ENCODE measurements at places on chromosomes 2 and 18. TPM values are rescaled to one million over a fixed set of nuclear protein-coding genes. Genes with fewer than 3 reads are reported as not detected.

GRCh38 chr2:222646008-222646407 lies 9.9 kb downstream of the FARSB start:
- no peak for DNase-seq

DNA sequence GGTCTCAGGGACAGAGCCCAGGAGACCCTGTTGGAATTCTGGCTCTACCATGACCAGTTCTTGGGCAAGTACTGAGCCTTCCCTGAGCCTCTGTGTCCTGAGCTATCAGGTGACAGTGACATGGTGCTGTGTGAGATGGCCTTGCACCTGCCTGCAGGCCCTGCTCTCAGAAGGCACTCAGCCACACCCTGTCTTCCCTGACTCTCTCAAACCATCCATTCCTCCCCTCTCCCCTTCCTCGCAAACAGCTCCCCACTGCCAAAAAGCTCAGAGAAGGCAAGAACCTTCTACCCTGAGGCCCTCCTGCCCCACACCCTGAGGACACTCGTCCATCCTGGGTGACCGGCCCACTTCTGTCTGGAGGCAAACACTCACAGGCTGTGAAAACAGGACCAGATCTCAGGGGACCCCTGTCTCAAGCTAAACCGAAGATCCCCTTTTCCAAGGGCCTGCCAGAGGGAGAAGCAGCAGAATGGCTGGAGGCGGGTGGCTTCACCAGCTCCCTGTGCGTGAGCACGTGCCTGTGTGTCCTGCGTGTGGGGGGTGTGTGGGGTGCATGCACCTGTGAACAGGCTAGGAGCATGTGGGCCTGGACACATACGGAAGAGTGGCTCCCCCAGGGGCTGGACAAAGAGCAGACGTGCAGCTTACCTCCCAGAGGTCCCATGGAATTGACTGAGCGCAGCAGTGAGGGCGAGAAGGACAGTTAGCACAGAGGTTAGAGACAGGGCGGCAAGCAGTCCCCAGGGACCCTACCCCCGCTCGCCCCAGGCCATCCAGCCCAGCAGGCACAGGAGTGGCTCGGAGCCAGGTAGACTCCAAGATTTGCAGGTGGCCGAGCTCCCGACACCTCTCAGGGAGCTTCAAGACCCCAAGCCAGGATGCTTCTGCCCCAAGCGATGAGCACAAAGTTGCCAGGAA lies 53.9 kb downstream of the BIN1 start:
- DNase-seq, result no peak

DNA sequence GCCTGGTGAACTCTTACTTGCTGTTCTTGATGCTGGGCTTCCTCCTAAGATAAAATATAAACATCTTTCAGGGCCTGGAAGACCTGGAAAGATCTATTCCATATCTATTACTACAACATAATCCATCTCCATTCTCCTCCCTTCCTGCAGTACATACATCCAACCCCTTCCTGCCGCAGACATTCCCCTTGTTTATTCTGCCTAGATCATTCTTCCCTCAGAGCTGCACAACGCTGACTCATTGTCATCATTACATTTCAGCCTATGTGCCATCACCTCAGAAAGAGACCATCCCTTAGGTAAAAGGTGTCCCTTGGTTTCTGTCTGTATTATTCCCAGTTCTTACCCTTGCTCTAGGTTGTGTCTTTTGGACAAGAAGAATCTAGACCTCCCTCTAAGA lies 2.5 kb upstream of the CDH7 start:
- no peak for DNase-seq

- DNase-seq, result no peak
Observed at GRCh38 chr2:19458427-19459003, 100.1 kb upstream of the OSR1 start.

- no peak for DNase-seq
Observed at GRCh38 chr18:6146307-6146661, 251.0 kb upstream of the TMEM200C start.

Gene DLX1
- total RNA-seq, result not detected

GRCh38 chr2:207929923-207930322 lies 95.4 kb downstream of the PLEKHM3 start:
- no peak for DNase-seq

Gene FAP
- total RNA-seq, result 0.62 TPM

GRCh38 chr2:63861220-63861822 lies 19.6 kb downstream of the UGP2 start:
- DNase-seq, result no peak

DNA sequence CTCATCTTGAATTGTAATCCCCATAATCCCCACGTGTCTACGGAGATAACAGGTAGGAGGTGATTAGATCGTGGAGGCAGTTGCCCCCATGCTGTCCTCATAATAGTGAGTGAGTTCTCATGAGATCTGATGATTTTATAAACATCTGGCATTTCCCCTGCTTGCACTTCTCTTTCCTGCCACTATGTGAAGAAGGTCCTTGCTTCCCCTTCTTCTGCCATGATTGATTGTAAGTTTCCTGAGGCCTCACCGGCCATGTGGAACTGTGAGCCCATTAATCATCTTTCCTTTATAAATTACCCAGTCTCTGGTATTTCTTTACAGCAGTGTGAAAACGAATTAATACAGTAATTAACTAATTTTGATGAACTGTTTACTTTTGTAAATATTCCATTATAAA lies 582.5 kb downstream of the TSN start:
- DNase-seq, result no peak

DNA sequence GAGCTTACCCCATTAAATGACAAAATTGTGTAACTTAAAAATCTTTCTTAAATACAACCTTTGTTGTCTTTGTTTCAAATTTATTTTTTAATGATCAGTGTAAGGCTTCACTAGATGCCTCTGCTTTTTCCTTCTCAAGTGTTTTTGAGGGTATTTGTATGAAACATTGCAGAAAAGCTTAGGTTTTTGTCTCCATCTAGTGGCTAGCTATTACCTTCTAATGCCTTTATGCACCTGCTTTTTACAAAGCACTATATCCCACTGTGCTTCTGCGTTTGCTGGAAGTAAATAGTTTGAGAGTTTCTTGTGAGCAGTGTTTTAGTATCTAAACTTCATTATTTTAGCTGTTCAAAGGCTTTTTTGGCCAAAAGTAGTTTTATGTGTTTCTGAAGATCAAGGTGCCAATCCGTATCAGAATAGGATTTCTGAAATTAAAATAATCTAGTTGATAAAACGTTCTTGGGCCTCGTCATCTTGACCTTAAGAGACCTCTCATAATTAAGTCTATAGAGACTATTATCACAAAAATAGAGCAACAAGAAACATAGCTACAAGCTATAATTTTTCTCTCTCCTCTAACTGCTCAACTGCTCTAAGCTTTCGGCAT lies 47.0 kb downstream of the IWS1 start:
- DNase-seq, result no peak

GRCh38 chr18:26460449-26461091 lies 87.8 kb downstream of the KCTD1 start:
- DNase-seq, result no peak

Gene UNC80
- not detected for total RNA-seq

DNA sequence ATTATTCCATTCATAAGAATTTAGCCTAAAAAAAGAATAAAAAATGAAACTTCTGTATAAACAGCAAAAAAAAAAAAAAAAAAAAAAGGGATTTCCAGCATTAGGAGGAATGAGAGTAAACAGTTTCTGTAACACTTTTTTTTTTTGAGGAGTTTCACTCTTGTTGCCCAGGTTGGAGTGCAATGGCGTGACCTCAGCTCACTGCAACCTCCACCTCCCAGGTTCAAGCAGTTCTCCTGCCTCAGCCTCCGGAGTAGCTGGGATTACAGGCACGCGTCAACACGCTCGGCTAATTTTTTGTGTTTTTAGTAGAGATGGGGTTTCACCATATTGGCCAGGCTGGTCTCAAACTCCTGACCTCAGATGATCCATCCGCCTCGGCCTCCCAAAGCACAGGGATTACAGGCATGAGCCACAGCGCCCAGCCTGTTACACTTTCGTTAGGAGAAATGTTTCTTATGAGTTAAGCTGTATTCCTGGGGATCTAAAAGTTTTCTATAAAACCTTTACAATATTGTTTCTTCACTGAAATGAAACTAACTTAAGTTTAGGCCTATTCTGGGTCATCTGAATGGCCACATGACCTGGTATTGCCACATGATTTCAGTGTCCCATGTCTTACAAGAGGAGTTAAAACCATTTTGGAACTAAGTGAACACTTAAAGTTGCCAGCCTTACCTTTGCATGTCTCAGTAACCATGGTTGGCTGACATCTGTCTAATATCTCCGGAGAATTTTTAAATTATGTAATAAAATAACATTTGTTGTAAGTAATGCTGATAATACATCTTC lies 17.5 kb downstream of the SMAD2 start:
- no peak for DNase-seq

DNA sequence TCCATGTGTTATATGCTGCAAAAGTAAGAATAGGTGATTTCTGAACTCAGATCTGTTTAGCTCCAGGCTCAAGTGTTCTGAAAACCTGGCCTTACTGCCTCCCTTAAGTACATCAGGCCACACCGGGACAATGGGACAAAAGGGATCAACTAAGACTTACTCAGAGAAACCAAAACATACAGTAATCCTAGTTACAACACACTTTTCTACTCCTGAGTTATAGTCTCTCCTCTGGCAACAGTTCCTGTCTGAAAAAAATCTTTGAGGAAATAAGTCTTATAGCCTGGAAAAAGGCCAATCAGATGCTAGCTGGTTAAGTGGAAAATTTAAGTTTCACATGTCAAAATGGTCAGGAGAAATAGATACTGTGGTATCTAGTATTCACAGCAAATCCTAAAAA lies 5.6 kb downstream of the METTL5 start:
- DNase-seq, result no peak

DNA sequence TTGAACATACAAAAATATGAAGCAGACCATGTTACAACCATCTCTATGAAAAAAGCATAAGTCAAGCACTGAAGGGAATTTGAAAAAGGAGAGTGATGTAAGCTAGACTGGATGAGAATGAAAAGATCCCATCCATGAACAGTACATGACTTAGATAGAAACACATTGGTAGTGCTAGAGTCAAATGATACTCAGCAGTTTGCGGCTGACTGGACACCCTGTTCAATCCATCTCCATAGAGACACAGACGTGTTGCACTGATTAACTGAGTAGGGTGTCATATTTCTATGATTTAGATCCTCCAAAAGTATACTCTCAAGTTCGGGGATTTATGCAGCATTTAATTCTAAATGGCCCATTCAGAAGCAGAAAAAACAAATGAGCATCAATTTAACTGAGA lies 674.3 kb upstream of the NRXN1 start:
- DNase-seq, result no peak

Gene TEKT4
- total RNA-seq, result 0.16 TPM

DNA sequence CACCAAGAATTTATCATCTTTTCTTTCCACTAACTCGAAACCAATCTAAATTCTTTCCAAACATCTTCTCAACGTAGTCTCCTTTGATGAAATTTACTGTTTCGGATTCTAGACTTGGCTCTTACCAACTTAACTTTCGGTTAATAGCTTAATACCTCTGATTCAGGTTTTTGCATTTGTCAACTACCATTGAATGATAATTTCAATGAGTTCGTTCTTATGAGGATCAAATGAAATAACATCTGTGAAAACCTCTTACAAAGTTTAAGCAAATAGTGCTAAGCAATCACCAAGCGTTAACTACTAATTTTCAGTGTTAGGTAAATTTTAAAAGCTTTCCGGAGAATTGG lies 593 bp upstream of the NRBP1 start:
- no peak for DNase-seq

Gene NOSTRIN
- 16.9 TPM for total RNA-seq

DNA sequence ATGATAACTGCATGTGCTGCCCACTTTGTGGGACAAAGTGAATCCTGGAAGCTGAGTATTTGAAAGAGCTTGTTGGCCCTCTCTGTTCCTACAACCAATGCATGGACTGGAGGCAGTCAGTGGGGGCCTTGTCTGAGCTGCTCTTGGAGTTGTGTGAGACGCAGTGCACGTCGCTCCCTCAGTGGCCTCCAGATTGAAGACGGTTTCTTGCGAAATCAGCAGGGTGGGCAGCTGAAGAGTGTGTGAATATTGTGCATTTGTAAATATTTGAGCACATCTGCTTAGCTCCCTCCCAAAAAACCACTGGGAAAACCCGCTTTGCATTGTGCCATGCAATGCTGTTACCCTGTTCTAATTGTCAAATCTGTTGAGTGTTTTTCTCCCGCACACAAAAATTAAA lies 782.8 kb downstream of the PLCL1 start:
- DNase-seq, result no peak

Gene PARD6G
- total RNA-seq, result 2.1 TPM

- no peak for DNase-seq
Observed at GRCh38 chr18:77482190-77483085, 232.8 kb downstream of the GALR1 start.

DNA sequence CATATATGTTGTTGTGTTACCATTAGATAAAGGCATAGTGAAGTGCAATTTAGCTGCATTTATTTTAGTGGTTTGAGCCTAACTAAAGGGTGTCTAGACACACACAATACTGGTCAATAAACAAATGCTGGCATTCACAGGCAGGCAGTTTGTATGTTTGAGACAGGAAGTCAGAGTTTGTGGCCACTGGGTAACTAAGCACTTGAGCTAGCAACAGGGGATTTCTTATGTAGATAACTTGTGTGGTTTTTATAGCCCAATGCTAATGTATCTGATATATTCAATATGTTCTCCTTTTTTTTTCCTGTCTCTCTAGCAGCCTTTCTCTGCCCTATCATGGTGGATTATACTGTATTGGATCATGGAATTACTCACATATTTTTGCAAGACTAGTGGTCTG lies 38.1 kb downstream of the LRRTM4 start:
- DNase-seq, result no peak

DNA sequence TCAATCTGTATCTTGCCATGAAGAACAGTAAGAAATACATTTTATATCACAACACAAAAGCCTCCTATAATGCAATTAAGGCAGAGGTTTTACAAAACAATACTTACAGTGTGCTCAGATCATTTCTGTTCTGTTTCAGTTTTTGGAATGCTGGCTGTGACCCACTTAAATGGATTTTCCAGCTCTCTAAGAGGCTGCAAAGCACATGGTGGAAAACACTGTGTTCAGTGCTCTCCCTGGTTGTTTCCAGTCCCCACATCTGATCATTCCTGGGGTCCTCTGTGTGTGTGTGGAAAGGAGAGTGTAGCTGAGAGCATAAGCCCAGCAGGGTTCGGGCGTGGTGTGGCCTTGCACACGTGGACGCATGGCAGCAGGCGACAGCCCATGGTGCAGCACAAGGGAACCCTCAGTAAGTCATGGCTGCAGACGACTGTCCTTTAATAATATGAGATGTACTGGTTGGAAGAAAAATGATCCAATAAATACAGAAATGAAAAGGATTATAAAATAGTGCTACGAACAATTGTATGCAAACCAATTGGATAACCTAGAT lies 95.6 kb downstream of the FAM210A start:
- DNase-seq, result no peak
